ENCODE measurements at places on chromosomes 12 and 14. TPM values are rescaled to one million over a fixed set of nuclear protein-coding genes. Genes with fewer than 3 reads are reported as not detected.

DNA sequence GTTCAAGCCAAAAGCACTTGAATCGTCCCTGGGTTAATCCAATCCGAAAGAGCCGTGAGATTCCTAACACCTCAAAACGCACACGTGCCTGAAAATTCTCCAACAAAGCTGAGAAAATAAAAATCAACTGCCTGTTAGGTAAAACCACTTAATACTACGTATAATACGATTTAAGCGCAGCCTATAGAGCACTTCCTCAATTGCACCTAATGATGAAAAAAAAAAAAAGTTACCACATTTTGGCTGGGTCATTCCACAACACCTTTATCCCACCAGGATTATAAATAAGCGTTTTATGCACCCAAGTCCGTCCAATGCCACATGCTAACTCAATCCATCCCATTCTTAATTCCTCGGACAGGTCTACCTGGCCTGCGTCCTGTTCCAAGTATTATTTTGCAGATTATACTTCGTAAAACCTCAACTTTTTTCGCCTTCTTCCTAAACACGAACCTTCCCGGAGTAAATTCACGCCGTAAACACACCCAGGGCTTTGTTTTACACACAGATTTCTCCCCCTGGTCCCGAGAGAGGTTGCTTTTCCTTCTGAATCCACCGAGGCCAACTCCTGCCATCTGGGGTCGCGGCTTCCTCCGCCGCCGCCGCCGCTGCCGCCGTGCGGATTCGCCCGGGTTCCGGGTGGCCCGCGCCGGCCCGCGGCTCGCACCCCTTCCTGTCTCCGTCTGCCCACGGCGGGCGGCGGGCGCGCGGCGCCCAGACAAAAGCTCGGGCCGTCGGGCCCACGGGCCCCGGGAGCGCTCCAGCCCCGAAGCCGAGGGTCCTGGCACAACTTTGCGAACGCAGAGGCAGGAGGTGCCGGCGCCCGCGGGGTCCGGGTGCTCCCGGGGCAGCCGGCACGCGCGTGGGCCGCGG is 66.2 kb downstream of the RNF34 start:
- peak overlapping the region; percentile 43 for H3K27ac ChIP-seq
- H3K4me3 ChIP-seq: peak overlapping the region; percentile 81
- no peaks in the 10 kb centered on the region for H3K27me3 ChIP-seq
- H3K4me1 ChIP-seq: peaks cover 33% of the 10 kb centered on the region

DNA sequence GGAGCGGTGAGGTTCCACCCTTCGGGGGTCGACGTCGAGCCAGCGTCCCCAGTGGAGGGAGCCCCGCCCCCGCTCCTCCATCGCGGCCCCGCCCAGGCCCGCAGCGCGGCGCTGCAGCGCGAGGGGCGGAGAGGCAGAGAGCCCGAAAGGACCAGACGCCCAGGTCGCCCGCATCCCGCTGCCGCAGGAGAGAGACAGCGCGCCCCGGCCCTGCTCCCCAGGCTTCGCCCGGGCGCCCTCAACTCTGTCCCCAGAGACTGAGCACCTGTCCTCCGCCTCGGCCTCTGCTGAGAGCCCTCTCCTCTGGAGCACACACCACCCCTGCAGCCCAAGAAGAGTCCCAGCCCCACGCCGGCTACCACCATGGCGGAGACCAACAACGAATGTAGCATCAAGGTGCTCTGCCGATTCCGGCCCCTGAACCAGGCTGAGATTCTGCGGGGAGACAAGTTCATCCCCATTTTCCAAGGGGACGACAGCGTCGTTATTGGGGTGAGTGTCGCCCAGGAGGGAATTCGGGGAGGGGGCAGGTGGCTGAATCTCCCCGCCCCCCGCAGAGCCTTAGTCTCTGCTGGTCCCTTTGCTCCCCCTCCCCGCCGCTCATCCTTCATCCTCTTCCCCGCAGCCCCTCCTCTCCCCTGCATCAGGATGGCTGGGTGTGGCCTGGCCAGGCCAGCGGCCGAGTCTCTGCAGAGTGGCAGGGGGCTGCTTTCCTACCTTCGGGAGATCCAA is at the start of gene KIF5A:
TSS of gene KIF5A (plus strand) at position 136 of the 732 bp plus-strand sequence. CDS start at position 364, 228 bp downstream.
- peak within 1 kb of the TSS; percentile 58 for H3K4me3 ChIP-seq
- H3K36me3 ChIP-seq: no peaks in the 10 kb centered on the region
- H3K27me3 ChIP-seq: no peaks in the 10 kb centered on the region
- H3K27ac ChIP-seq: peak within 1 kb of the TSS; percentile 40
- peak; percentile 75 for DNase-seq

GRCh38 chr12:113735131-113735530 is 231.0 kb downstream of the RBM19 start:
- H3K27me3 ChIP-seq: no peaks in the 10 kb centered on the region
- no peak for DNase-seq

DNA sequence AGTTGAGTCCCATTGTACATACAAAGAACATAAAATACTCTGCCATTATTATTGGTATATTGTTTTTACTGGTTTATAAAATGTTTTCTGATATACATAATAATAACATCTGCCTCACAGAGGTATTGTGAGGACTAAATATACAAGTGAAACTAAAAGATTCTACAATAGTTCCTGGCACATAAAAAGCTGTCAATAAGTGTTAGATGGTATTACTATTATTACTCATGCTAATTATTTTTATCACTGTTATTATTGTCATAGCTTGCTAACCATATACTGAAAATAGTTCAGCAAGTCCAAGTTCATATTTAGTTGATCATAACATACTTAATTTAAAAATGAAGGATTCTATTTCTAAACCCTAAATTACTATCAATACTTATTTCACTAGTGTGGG is 34.4 kb downstream of the BTG1 start:
- no peaks in the 10 kb centered on the region for H3K36me3 ChIP-seq
- peak overlapping the region; percentile 22 for H3K4me3 ChIP-seq
- H3K27me3 ChIP-seq: no peaks in the 10 kb centered on the region
- H3K27ac ChIP-seq: no peak overlapping the region

DNA sequence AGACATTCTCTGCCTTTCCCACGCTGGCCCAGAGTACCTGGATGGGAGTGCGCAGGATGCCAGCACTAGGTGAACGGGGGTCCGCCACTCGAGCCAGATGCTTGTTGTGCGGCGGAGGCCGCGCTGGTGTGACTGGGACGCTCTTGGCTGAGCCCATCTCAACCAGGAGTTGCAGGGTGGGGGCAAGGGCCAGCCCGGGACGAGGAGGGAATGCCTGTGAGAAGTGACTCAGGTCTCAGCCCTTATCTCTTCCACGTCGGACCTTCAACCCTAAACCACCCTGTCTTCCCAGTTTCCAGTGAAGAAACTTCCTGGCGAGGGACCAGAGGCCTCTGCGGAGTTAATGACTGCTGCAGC is 312 bp downstream of the CDCA3 start:
- peak overlapping the region; percentile 38 for H3K27ac ChIP-seq
- DNase-seq: no peak
- H3K27me3 ChIP-seq: no peaks in the 10 kb centered on the region
- H3K36me3 ChIP-seq: peaks cover 1% of the 10 kb centered on the region

GRCh38 chr12:130879212-130879686 is 7.4 kb downstream of the RAN start:
- no peaks in the 10 kb centered on the region for H3K27me3 ChIP-seq
- peaks cover 19% of the 10 kb centered on the region for H3K36me3 ChIP-seq
- no peak overlapping the region for H3K27ac ChIP-seq
- H3K4me3 ChIP-seq: no peak overlapping the region
- peaks cover 11% of the 10 kb centered on the region for H3K4me1 ChIP-seq

GRCh38 chr12:53795927-53796326 is 44.1 kb upstream of the CISTR start:
- no peaks in the 10 kb centered on the region for H3K4me1 ChIP-seq
- H3K4me3 ChIP-seq: no peak overlapping the region
- H3K27ac ChIP-seq: no peak overlapping the region

- no peak overlapping the region for H3K27ac ChIP-seq
- H3K27me3 ChIP-seq: no peaks in the 10 kb centered on the region
- H3K4me1 ChIP-seq: no peaks in the 10 kb centered on the region
- H3K36me3 ChIP-seq: no peaks in the 10 kb centered on the region
These were observed 30.8 kb downstream of the COA8 start for GRCh38 chr14:103593577-103593976.

- no peaks in the 10 kb centered on the region for H3K36me3 ChIP-seq
- no peak for DNase-seq
- no peak overlapping the region for H3K27ac ChIP-seq
- no peak overlapping the region for H3K4me3 ChIP-seq
- H3K27me3 ChIP-seq: no peaks in the 10 kb centered on the region
These were observed 69.6 kb downstream of the NINJ2 start for GRCh38 chr12:593396-594270.

DNA sequence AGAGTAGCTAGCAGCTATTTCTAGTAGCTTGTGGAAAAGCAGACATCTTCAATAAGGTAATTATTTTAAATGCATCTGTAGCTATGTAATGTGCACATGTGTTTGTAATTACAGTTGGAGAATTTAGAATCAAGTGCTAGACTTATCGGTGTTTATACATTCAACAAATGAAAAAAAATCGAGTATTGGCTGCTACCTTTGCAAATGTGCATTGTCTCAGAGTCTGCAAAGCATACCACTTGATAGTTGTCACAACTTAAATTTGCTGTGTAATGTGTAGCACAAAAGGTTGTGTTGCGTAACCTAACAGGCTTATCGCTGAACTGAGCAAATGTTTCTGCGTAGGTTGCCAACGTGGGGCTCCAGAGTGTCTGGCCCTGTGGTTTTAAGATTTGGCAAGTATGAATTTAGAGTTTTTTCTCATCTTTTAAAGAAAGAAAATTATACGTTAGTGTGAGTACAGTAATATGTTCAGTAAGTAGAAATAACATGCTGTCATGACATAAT is 44.3 kb downstream of the TMTC2 start:
- no peaks in the 10 kb centered on the region for H3K36me3 ChIP-seq
- H3K4me3 ChIP-seq: no peak overlapping the region
- no peak overlapping the region for H3K27ac ChIP-seq
- DNase-seq: no peak

GRCh38 chr12:101963697-101964096 is 86.3 kb downstream of the DRAM1 start:
- no peaks in the 10 kb centered on the region for H3K27me3 ChIP-seq

DNA sequence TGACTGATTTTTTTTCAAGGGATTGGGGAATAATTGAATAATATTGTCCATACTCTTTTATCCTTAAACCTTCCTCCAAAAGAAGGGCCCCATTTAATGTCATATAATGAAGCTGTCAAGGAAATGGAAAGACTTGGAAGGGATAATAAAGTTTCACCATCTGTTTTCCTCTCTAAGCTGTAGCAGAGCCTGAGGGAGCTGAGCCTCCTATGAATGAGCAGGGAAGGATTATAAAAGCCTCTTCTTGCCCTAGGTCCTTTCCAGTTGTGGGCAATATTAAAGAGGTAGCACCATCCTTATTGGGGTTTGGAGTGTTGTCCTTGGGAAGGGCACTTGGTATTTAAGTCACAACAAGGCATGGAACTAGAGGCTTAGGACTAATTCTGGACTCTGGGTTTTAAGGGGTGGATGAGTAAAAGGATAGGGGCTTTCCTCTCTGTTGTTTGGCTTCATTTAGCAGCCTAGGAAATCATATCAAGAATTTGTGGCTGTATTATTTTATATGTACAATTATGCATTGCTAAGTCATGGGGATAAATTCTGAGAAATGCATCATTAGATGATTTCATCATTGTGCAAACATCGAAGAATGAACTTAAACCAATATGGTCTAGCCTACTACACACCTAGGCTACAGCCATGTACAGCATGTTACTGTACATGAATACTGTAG is 408.5 kb upstream of the DCN start:
- DNase-seq: no peak
- H3K4me1 ChIP-seq: no peaks in the 10 kb centered on the region
- H3K4me3 ChIP-seq: no peak overlapping the region
- no peaks in the 10 kb centered on the region for H3K36me3 ChIP-seq
- no peaks in the 10 kb centered on the region for H3K27me3 ChIP-seq

GRCh38 chr12:110931315-110931728 is 10.9 kb upstream of the MYL2 start:
- H3K27me3 ChIP-seq: peaks cover under 1% of the 10 kb centered on the region
- no peaks in the 10 kb centered on the region for H3K36me3 ChIP-seq
- DNase-seq: no peak

GRCh38 chr14:50263321-50263720 is 31.9 kb upstream of the SOS2 start:
- H3K27me3 ChIP-seq: no peaks in the 10 kb centered on the region
- DNase-seq: no peak
- no peak overlapping the region for H3K27ac ChIP-seq
- H3K36me3 ChIP-seq: no peaks in the 10 kb centered on the region
- no peaks in the 10 kb centered on the region for H3K4me1 ChIP-seq

GRCh38 chr14:102138961-102139285 is 774 bp upstream of the WDR20 start:
- DNase-seq: no peak
- peak overlapping the region; percentile 78 for H3K4me3 ChIP-seq
- peaks cover 15% of the 10 kb centered on the region for H3K4me1 ChIP-seq
- no peaks in the 10 kb centered on the region for H3K36me3 ChIP-seq
- no peaks in the 10 kb centered on the region for H3K27me3 ChIP-seq

DNA sequence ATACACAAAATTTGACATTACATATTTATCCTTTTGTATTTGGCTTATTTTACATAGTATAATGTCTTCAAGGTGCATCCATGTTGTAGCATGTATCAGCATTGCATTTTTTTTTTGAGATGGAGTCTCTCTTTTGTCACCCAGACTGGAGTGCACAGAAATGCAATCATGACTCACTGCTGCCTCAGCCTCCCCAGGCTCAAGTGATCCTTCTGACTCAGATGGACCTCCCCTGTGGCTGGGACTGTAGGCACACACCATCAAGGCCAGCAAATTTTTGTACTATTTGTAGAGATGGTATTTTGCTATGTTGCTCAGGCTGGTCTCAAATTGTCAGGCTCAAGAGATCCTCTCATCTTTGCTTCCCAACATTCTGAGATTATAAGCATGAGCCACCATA is 214.4 kb upstream of the ALG10B start:
- no peaks in the 10 kb centered on the region for H3K36me3 ChIP-seq
- no peak for DNase-seq
- H3K4me3 ChIP-seq: no peak overlapping the region
- H3K27ac ChIP-seq: no peak overlapping the region

DNA sequence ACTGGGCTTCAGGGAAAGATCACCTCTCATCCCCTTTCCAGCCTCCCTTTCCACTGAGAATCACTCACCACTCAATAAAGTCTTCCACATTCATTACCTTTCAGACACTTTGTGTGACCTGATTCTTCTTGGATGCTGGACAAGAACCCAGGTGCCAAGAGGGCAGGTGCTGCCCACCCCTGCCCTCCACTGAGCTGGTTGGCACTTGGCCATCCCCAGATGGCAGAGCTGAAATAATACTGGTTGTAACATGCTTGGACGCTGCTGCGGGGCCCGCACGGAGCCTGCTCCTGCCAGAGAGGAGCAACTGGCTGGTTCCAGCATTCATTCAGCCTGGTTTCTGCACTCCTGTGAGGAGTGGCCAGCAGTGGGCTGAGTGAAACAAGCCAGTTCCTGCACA is 386.7 kb upstream of the CCDC196 start:
- no peak overlapping the region for H3K4me3 ChIP-seq
- no peaks in the 10 kb centered on the region for H3K4me1 ChIP-seq
- H3K27me3 ChIP-seq: no peaks in the 10 kb centered on the region

Gene JPH4
- 1.8 TPM for total RNA-seq

Gene LTB4R
- 9.8 TPM for total RNA-seq

Gene CLEC14A
- not detected for total RNA-seq

Gene ENDOU
- total RNA-seq: not detected

Gene RBP5
- total RNA-seq: not detected
